ENCODE measurements at places on chromosomes 6 and 20.

GRCh38 chr6:55636406-55637102 lies 57.6 kb upstream of the HMGCLL1 start:
- no peak for DNase-seq

- DNase-seq, result no peak
Observed at GRCh38 chr6:158143700-158144099, 24.4 kb downstream of the SERAC1 start.

DNA sequence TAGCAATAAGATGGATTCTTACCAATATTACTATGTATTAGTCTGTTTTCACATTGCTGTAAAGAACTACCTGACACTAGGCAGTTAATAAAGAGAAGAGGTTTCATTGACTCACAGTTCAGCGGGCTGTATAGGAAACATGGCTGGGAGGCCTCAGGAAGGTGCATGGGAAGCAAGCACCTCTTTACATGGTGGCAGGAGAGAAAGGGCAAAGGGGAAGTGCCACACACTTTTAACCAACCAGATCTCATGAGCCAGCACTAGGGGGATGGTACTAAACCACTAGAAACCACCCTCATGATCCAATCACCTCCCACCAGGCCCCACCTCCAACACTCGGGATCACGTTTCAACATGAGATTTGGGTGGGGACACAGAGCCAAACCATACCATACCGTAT lies 40.7 kb upstream of the CCDC167 start:
- no peak for DNase-seq

- no peak for DNase-seq
Observed at GRCh38 chr20:40189621-40190020, 499.4 kb downstream of the MAFB start.

GRCh38 chr20:44761423-44761822 lies 15.8 kb downstream of the KCNK15 start:
- no peak for DNase-seq

DNA sequence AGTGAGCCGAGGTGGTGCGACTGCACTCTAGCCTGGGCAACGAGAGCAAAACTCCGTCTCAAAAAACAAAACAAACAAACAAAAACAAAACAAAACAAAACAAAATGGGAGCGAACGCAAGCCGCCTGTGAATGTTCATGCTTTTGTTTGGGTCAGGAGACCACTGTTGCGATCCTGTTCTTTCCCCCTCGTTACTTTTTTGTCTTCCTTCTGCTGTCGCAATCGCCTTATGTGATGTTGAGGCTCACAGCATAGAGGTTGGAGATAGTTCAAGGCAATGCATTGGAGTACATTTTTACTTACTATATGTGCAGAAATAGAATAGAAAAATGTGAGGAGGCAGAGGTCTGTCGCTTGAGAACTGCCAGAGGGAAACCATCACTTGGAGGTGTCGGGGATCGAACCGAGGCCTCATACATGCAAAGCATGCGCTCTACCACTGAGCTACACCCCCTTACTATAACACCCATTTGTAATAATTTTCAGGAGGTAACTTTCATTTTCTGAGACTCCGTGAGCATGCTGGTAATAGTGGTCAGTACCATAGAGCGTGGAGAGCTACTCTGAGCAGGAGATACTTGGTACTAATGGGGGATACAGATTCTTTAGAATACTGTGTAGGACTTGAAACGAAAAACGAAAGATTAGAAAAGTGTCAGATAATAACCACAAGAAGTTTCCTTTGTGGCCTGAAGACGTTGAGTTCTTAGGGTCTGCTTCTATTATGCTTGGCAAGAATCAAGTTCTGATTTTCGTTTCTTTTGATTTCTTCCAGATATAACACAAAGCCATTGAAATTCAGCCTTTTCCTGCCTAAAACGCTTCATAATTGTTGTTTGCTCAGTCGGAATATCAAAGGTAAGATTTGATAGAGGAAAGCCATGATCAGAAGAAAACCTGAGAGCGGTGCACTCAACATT lies 121.1 kb downstream of the TRIM27 start:
- DNase-seq, result no peak

- no peak for DNase-seq
Observed at GRCh38 chr6:146357578-146358430, 185.8 kb upstream of the RAB32 start.

- DNase-seq, result no peak
Observed at GRCh38 chr20:12835999-12836398, 172.8 kb upstream of the SPTLC3 start.

- no peak for DNase-seq
Observed at GRCh38 chr6:82268301-82268846, 20.8 kb upstream of the IBTK start.

DNA sequence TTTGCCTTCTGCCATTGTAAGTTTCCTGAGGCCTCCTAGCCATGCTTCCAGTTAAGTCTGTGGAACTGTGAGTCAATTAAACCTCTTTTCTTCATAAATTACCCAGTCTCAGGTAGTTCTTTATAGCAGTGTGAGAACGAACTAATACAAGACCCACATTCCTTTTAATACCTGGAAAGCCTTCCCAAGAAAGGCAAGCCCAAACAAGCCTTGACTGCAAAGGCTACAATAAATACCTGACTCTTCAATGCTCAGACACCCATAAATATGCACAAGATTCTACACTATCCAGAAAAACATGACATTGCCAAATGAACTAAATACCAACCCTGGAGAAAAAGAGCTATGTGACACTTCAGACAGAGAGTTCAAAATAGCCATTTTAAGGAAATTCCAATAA lies 338.8 kb downstream of the HAO1 start:
- DNase-seq, result no peak

- DNase-seq, result no peak
Observed at GRCh38 chr6:154981079-154981870, 13.8 kb upstream of the TIAM2 start.

GRCh38 chr6:124205921-124206320 lies 402.3 kb downstream of the NKAIN2 start:
- no peak for DNase-seq

Measured in stimulated activated CD4-positive, alpha-beta T cell treated with anti-CD3 and anti-CD28 coated beads, TNF-alpha, amount 100 ng/mL, for 48 hours (primary cell).